ENCODE measurements at places on chromosomes 12 and 14. TPM values are rescaled to one million over a fixed set of nuclear protein-coding genes. Genes with fewer than 3 reads are reported as not detected.

- DNase-seq, result no peak
Measured at GRCh38 chr14:92494512-92494911, 19.1 kb upstream of the RIN3 start.

GRCh38 chr12:41531147-41531829 is 343.2 kb downstream of the PDZRN4 start:
- DNase-seq, result no peak

DNA sequence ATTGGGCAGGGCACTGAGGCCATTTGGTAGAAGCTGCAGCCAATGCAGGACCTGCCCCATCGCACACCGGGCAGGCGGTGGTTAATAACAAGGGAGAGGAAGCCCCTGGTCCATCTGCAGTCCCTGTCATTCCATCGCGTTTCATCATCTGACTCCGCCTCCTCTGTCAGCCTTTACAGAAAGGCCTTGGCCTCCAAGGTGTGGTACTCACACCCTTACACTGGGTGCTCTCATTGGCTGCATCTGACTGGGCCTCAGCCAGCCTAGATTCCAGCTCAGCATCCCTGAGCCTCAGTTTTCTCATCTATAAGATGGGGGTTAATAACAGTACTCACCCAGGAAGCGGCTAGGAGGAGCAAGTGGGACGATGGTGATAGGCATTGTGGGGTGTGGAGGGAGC is 14.7 kb upstream of the HHIPL1 start:
- no peak for DNase-seq

GRCh38 chr12:118125743-118126118 is 10.2 kb upstream of the PEBP1 start:
- no peak for DNase-seq

APOF gene
- polyA plus RNA-seq, result 0.14 TPM

DNA sequence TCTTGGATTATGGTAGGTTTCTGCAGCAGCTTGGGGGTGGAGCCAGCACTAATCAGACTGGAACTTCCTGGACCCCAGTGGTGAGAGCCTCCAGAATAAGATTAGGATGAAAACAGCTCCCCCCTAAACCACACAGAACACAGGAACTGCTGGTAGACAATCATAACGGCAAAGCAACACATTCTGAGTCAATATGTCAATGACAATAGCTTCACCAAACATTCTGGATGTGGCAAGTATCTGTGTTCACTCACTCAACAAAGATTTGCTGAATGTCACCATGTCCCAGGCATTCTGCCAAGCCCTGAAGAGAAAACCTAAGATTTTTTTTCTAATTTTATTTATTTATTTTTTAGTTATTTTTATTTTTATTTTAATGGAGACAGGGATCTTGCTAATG is 65.2 kb downstream of the LRRC74A start:
- DNase-seq, result no peak

DNA sequence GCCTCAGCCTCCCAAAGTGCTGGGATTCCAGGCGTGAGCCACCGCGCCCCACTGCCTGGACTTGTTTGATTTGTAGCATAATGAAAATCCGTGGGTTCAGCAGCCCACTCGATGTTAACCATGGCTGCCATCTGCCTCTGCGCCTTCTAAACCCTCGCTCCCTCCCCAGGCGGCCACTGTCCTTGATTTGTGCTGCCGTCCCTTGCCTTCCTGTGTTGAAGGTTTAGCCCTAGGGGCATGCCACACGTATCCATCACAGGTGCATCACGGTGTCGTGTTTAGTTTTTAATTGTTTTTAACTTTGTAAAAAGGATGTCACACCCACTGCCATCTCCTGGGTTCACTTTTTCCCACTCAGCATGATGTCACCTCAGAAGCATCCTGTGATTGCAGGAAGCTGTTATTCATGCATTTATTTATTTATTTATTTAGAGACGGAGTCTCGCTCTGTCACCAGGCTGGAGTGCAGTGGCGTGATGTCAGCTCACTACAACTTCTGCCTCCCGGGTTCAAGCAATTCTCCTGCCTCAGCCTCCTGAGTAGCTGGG is 24.5 kb upstream of the ULK1 start:
- DNase-seq, result no peak

GRCh38 chr14:67111022-67111421 is 78.2 kb upstream of the GARIN2 start:
- peak; percentile 11 for DNase-seq

DNA sequence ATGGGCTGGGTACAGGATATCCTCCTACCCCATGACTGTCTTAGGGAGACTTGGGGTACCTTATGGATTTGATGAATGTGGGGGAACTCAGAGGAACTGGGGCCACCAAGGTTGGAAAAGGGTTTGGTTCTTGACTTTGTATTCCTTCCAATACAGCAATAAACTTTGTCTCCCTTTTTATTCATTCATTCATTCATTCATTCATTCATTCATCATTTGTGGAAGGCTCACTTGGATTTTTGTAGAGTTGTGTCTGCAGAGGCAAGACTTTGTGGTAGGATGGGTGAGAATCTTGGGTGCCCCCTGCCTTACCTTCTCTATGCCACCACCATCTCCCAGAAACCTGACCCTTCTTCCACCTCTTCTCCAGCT is 21.1 kb downstream of the SOAT2 start:
- no peak for DNase-seq

- no peak for DNase-seq
Measured at GRCh38 chr12:9969673-9970072, 1.5 kb upstream of the CLEC12A start.

- no peak for DNase-seq
Measured at GRCh38 chr12:127275416-127275815, 991.6 kb upstream of the TMEM132C start.

CHURC1 gene
- 58.5 TPM for polyA plus RNA-seq

GRCh38 chr14:69142101-69142500 is 10.8 kb downstream of the DCAF5 start:
- no peak for DNase-seq

DNA sequence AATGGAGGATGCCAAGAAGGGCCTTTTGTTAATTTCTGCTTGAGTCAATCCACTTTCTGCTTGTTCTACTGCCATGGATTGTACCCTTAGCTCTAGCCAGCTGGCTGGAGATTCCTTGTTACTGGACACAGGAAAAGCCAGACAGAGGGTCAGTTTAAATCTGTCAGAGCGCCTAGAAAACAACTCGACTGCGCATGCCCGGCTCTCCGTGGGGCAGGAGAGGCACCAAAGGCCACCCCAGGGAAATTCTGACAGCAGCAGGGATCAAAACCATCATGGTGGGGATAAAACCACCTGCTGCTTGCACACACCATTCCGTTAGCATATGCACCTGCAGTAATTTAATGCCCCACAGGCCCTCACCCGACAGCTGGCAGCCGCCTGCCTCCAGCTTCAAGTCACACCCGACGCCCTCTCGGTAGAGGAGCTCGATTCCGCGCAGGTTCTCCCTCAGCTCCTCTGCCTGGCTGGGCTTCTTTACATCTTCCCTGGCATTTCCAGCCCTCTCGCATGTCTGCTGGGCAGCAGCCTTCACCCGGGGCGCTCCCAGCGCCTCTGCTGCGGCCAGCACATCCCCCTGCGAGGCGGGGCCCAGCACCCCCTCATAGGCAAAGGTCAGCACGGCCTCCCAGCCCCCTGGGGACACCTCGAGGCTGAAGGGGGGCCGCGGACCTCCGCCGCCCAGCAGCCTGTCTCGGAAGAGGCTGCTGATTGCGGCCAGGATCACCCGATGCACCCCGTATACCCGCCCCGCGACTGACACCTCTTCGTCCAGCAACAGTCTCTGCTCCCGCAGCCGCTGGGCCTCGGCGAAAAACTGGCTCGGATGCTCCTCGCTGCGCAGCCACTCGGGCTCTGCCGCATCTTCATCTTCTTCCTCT is 1.0 kb downstream of the KLHL33 start:
- no peak for DNase-seq

- DNase-seq, result no peak
Measured at GRCh38 chr14:30385925-30386324, 173.0 kb upstream of the G2E3 start.

GSKIP gene
- polyA plus RNA-seq, result 27.1 TPM

DNA sequence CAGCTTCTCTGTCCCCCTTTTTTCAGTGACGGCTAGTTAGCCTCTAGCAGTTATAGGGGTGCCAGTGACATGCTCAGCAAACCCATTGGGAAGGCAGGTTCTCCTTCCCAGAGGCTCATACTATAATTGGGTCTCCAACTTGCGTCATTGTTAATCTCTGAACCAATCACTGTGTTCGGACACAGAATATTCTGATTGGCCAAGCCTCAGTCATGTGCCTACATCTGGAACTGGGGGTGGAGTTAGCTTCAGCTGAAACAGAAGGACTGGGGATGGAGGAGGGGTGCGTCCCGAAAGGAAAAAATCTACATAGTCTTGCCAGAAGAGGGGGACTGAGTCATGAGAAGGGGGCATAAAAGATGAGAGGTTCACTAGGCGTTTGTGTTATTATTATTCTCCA is 165.6 kb downstream of the SUDS3 start:
- DNase-seq, result no peak

PAPLN gene
- polyA plus RNA-seq, result 35.6 TPM

- DNase-seq, result no peak
Measured at GRCh38 chr12:24749171-24749570, 199.7 kb downstream of the BCAT1 start.

DNA sequence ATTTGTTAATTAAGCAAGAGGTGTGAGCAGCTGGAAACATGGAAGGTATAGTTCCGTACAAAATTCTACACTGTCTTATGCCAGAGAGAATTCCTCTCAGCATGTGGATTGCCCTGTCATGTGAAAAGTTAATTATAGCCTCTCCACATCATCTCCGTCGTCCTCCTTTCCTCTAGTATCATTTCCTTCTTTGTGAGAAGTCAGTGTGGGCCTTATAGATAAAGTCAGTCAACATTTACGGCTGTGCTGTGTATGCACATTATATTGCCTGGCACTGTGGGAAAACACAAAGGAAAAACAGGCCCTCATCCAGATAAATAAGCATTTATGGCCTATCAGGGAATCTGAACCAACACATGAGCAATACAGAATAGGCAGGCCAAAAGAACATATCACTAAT is 236.6 kb downstream of the SEC23A start:
- no peak for DNase-seq

KRT6C gene
- polyA plus RNA-seq, result not detected

GRCh38 chr12:2402073-2402579 is 349.3 kb downstream of the CACNA1C start:
- DNase-seq, result no peak

CD163 gene
- 8.2 TPM for polyA plus RNA-seq

GRCh38 chr12:83077041-83077440 is 390.3 kb downstream of the TMTC2 start:
- no peak for DNase-seq

GRCh38 chr14:53103636-53104340 is 49.3 kb downstream of the DDHD1 start:
- DNase-seq, result no peak

NUAK1 gene
- 9.9 TPM for polyA plus RNA-seq

GRCh38 chr14:59333668-59334067 is 131.5 kb downstream of the GPR135 start:
- no peak for DNase-seq

DNA sequence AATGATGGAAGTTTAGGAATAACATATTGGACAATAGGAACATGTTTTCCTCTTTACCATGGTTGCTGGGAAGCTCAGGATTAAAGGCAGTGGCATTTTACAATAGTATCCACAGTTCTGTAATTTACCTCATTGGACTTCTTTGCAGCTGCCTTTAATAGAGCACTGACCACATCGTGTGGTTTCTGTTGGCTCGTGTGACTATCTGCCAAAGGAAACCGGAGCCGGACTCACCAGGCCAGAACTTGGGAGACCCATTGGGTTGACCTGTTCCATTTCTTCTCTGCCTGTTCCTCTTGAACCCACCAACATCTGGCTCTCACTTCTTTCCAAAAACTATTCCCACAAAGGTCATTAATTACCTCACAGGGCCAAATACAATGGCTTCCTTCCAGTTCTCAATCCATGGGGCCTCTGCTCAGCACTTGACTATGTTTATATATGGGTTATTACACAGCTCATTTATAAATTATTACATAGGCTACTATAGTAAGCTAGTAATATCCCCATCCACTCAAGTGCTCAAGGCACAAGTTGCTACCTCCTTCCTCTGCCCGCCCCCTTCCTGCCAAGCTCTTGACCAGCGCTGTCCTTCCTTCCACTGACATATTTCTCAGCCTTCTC is 121.5 kb upstream of the VASH1 start:
- DNase-seq, result no peak

FGD6 gene
- 11.5 TPM for polyA plus RNA-seq

SIRT4 gene
- 4.4 TPM for polyA plus RNA-seq

DNA sequence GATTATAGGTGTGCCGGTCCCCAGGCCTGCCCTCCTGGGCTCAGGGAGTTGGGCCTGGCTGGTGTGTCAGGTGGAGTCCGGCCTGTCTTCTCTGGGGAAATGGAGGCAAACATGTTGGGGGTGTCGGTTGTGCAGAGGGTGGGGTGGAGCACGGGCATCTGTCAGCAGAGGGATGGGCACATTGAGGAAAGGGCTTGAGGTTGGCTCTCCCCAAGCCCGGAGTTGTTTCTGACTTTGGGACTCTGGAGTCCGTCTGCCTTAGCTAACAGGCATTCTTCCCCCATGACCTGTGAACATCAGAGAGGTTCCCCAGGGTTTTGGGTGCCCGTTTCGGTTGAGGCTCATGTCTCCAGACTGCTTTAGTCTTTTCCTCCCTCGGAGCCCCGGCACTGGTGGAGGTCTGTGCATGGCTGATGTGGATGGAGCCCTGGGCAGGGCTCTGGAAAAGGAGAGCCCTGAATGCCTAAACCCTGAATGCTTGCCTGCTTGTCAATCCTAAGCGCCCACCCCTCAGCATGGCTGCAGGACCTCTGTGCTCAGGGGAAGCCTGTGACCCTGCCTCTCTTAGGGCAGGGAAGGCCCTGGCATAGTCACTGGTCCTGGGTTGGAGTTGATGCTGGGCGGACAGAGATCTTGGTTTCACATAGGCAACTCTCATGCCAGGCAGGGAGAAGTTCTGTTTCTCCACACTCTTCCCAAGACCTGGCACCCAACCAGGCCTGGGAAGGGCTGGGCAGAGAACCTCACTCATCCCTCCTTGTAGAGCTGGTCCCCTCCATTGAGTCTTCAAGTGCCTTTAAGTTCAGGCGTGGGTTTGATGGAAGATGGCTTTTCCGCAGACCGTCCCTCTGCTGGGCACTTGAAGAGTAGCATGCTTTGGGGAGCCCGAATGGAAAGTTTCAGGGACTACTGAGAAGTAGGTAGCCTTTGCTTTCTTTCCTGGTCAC is 12.9 kb downstream of the NYNRIN start:
- no peak for DNase-seq

DNA sequence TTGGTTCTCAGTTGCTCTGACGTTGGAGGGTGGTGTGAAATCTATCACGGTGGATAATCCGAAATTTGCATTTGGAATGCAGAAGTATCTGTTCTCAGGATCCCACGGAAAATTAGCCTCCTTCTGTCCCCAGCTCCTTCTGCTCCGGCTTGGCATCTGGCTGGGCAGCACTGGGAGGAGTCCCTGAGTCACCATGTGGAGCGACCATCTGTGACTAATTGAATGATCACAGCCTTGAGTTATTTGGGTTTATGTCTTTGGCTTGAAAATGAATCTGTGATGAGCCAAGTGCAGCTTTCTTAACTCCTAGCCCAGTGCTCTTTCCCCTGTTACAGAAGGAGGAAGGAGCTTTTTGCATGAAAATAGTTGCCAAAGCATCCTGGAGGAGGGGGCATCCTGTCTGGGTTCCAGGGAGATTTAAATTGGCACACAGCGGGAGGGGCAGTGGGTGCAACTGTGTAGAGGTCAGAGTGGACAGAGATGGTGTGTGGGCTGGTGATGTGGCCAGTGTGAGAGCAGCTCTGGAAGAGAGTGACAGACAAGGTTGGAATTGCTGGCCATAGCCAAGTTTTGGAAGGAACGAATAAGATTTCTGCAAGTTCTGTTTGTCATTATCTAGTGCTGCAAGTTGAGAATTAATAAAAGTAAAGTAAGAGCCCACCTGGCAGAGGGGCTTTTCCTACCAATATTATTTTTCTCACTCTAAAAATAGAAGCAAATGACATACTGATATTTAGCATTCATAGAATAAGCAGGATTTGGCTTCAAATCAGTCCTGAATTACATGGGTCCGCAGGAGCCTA is 74.4 kb downstream of the SLC24A4 start:
- no peak for DNase-seq

All from left renal cortex interstitium (tissue), 4 donors.